Activated CD8-positive, alpha-beta T cell treated with anti-CD3 and anti-CD28 coated beads, Interleukin-2, amount 10 ng/mL, durations not matched to agents 7 days and 5 days (primary cell): ENCODE measurements at places on chromosomes 1 and 21. TPM values are rescaled to one million over a fixed set of nuclear protein-coding genes. Genes with fewer than 3 reads are reported as not detected.

LEPR gene
- total RNA-seq: 1.3 TPM

PATJ gene
- total RNA-seq: 8.8 TPM

SEMA4A gene
- 17.8 TPM for total RNA-seq

PM20D1 gene
- total RNA-seq: 0.55 TPM

WDR4 gene
- total RNA-seq: 40.9 TPM

ETV3L gene
- not detected for total RNA-seq

DNA sequence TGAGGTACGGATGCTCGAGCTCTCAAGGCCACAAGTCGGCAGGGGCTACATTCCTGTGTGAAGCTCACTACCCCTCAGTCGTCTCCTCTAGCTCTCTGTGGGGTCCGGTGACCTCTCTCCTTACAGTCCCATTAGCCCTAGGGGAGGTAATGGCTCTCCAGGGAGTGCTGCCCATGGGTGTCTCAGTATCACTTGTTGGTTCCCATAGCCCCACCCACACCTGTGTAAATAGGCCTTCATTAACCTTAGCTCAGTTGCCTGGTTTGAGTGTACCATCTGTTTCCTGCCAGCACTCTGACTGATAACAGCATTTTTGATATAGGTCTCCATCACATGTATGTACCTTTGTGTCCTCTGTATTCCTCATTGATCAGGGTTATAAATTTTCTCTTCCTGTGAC, 133.2 kb upstream of the KCNJ15 start:
- DNase-seq: no peak
- H3K4me3 ChIP-seq: no peak overlapping the region
- H3K4me1 ChIP-seq: no peaks in the 10 kb centered on the region
- no peaks in the 10 kb centered on the region for H3K36me3 ChIP-seq

GRCh38 chr1:151885479-151885878, 23.8 kb downstream of the THEM4 start:
- H3K27ac ChIP-seq: no peak overlapping the region
- peaks cover 3% of the 10 kb centered on the region for H3K4me1 ChIP-seq
- peaks cover 40% of the 10 kb centered on the region for H3K36me3 ChIP-seq
- no peak overlapping the region for H3K4me3 ChIP-seq
- no peaks in the 10 kb centered on the region for H3K27me3 ChIP-seq
- DNase-seq: no peak

GRCh38 chr1:54112027-54112426, 40.8 kb downstream of the CDCP2 start:
- no peaks in the 10 kb centered on the region for H3K4me1 ChIP-seq
- H3K4me3 ChIP-seq: no peak overlapping the region
- peaks cover 3% of the 10 kb centered on the region for H3K27me3 ChIP-seq
- H3K36me3 ChIP-seq: no peaks in the 10 kb centered on the region
- DNase-seq: no peak

- no peak overlapping the region for H3K27ac ChIP-seq
- DNase-seq: no peak
- H3K27me3 ChIP-seq: peaks cover 8% of the 10 kb centered on the region
- peaks cover 10% of the 10 kb centered on the region for H3K4me1 ChIP-seq
- H3K36me3 ChIP-seq: no peaks in the 10 kb centered on the region
- H3K4me3 ChIP-seq: no peak overlapping the region
Observed at GRCh38 chr1:168400139-168400538, 119.5 kb downstream of the TBX19 start.

DNA sequence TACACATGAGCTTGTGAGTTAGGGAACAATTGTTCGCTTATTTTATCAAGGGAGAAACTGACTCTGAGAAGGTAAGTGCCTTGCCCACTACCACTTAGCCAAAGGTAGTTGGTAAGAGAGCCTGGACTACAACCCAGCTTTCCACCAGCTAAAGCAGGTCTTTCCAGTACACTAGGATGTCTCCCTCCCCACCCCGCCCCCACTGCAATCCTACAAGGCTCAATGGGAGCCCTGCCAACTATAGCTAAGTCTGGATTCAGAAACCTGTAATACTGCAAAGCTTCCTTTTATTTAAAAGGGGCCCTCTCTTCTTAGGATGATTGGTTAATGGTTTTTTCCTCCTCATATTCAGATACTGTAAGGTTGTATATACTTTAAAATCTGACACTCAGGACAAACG, 102.0 kb upstream of the C8B start:
- no peak overlapping the region for H3K4me3 ChIP-seq
- no peaks in the 10 kb centered on the region for H3K36me3 ChIP-seq
- no peak overlapping the region for H3K27ac ChIP-seq
- H3K27me3 ChIP-seq: no peaks in the 10 kb centered on the region
- no peak for DNase-seq

DNA sequence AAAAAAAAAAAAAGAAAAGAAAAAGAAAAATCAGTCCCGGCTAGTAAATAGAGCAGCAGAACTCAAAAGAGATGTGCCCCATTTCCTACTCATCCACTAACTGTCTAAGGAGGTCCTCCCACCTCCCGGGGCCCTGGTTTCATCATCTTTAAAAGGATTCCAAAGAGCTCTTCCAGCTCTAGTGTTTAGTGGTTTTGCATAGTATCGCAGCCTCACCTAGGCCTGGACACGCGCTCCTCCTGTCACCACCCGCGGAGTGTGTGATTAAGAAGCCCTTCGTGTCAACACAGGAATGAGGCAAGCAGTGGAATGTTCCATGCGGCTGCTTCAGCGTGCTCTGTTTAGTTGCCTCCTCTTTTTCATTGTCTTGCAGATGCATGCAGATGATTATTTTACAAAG, 49.0 kb downstream of the LBR start:
- H3K27ac ChIP-seq: no peak overlapping the region
- H3K27me3 ChIP-seq: no peaks in the 10 kb centered on the region
- DNase-seq: no peak
- H3K4me3 ChIP-seq: no peak overlapping the region
- H3K36me3 ChIP-seq: no peaks in the 10 kb centered on the region
- H3K4me1 ChIP-seq: peaks cover 3% of the 10 kb centered on the region

- H3K4me3 ChIP-seq: no peak overlapping the region
- no peak overlapping the region for H3K27ac ChIP-seq
- H3K27me3 ChIP-seq: peaks cover 13% of the 10 kb centered on the region
- H3K36me3 ChIP-seq: no peaks in the 10 kb centered on the region
Observed at GRCh38 chr1:147218606-147219005, 6.5 kb downstream of the FMO5 start.

GRCh38 chr1:29120947-29121485, 2.7 kb downstream of the TMEM200B start:
- no peak overlapping the region for H3K4me3 ChIP-seq
- peaks cover 10% of the 10 kb centered on the region for H3K4me1 ChIP-seq
- peaks cover 15% of the 10 kb centered on the region for H3K36me3 ChIP-seq
- no peak overlapping the region for H3K27ac ChIP-seq

DNA sequence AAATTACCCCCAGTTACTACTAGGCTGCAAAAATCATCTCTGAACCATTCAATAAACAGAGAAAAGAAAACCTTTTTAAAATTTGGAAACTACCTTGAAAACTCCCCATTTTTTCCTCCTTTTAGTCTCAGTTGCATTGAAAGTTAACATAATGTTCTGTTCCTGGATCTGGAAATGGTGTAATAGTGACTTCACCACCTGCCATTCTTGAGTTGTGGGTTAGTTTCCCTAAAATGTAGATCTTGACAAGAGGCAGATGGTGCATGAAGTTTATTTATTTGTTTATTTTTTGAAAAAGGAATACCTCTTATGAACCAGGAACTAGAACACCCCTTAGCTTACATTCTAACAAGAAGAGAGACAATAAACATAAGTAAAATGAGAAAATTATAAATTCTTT, 72.8 kb downstream of the ATF6 start:
- no peak for DNase-seq
- H3K27ac ChIP-seq: no peak overlapping the region
- H3K27me3 ChIP-seq: no peaks in the 10 kb centered on the region

DNA sequence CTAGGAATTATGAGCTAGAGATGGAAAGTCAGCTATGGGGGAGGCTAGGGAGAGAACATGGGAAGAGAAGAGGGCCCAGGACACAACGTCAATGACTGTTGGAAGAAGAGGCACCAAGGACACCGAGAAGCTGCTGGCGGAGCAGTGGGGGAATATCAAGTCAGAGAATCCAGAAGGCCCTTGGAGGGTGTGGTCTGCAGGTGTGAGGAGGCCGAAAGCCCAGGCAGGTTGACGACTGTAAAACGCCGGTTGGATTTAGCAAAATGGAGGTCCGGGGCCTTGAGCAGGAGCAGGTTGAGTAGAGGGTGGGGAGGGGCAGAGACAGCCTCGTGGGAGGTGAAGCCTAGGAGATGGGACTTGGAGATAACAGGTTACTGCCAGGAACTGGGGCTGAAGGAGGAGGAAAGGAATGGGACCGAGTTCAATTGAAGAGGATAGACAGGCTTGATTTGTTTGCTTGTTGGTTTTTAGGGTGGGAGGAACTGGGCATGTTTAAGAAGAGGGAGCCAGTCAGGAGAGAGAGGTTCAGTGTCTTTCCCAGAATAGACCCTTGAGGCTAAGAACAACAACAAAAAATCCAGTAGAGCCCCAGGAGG, 35.1 kb downstream of the EDN2 start:
- no peaks in the 10 kb centered on the region for H3K36me3 ChIP-seq
- H3K4me3 ChIP-seq: no peak overlapping the region
- no peak for DNase-seq

GRCh38 chr1:11615090-11615489, 39.1 kb downstream of the FBXO2 start:
- H3K4me3 ChIP-seq: no peak overlapping the region
- H3K27me3 ChIP-seq: no peaks in the 10 kb centered on the region
- no peaks in the 10 kb centered on the region for H3K4me1 ChIP-seq
- H3K27ac ChIP-seq: no peak overlapping the region
- H3K36me3 ChIP-seq: no peaks in the 10 kb centered on the region

GRCh38 chr1:204337583-204337982, 22.1 kb downstream of the PLEKHA6 start:
- no peaks in the 10 kb centered on the region for H3K4me1 ChIP-seq
- H3K4me3 ChIP-seq: no peak overlapping the region
- no peaks in the 10 kb centered on the region for H3K36me3 ChIP-seq
- H3K27me3 ChIP-seq: peaks cover 5% of the 10 kb centered on the region
- H3K27ac ChIP-seq: no peak overlapping the region
- DNase-seq: no peak

GRCh38 chr21:31555741-31556191, 103.7 kb upstream of the SOD1 start:
- H3K36me3 ChIP-seq: peaks cover 26% of the 10 kb centered on the region
- H3K27me3 ChIP-seq: peaks cover 20% of the 10 kb centered on the region
- no peak overlapping the region for H3K27ac ChIP-seq

DNA sequence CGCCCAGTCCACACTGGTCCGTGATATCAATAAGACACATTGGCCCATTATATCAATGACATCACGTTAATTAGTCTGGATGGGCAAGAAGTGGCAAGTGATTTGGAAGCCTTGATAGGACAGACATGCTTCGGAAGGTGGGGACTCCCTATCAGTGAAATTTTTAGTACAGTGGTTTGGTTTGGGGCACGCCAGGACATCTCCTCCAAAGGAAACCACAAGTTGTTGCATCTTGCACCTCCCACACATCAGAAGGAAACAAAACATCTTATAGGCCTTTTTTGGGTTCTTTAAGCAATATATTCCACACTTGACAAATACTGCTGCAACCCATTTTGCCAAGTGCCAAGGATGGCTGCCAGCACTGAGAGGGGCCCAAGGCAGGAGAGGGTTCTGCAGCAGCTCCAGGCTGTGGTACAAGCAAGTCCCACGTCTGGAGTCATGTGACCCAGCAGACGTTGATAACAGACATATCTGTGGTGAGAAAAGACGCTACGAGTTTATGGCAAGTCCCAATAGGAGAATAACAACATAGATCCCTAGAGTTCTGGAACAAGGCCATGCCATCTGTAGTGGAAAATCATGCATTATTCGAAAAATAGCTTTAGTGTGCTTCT, 95.3 kb upstream of the DISP3 start:
- H3K36me3 ChIP-seq: peaks cover 6% of the 10 kb centered on the region
- peak overlapping the region; percentile 26 for H3K27ac ChIP-seq
- H3K4me1 ChIP-seq: peaks cover 25% of the 10 kb centered on the region
- peaks cover 16% of the 10 kb centered on the region for H3K27me3 ChIP-seq
- DNase-seq: peak; percentile 44

- DNase-seq: peak; percentile 90
- H3K27me3 ChIP-seq: no peaks in the 10 kb centered on the region
- H3K4me3 ChIP-seq: peak overlapping the region; percentile 54
- peak overlapping the region; percentile 91 for H3K27ac ChIP-seq
Observed at GRCh38 chr1:206583707-206584648, 28.3 kb downstream of the EIF2D start.

- H3K4me3 ChIP-seq: no peak overlapping the region
- no peaks in the 10 kb centered on the region for H3K4me1 ChIP-seq
- H3K36me3 ChIP-seq: no peaks in the 10 kb centered on the region
- no peak overlapping the region for H3K27ac ChIP-seq
- DNase-seq: no peak
- H3K27me3 ChIP-seq: peaks cover 3% of the 10 kb centered on the region
Observed at GRCh38 chr1:112011202-112011601, 21.7 kb upstream of the KCND3 start.

- peak overlapping the region; percentile 75 for H3K4me3 ChIP-seq
- H3K4me1 ChIP-seq: peaks cover 11% of the 10 kb centered on the region
- peaks cover 25% of the 10 kb centered on the region for H3K27me3 ChIP-seq
Observed at GRCh38 chr1:226870026-226870400, 403 bp upstream of the PSEN2 start.

DNA sequence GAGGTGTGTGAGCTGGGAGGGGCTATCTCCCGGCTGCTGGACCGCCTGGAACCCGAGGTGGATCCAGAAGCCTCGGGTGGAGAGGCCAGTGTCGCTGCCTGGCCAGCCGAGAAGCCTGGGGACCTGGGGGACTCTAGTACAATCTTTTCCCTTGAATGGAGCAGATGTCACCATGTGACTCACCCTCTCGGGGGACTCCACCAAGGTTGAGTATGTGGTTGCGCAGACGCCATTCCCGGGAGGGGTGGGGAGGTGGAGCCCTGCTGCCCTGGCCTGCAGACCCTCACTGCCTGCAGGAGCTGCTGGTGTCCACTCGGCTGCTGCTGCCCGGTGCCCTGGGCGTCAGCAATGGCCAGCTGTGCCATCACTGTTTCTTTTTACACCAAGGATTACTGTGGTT, 40.3 kb downstream of the TP73 start:
- H3K36me3 ChIP-seq: no peaks in the 10 kb centered on the region
- H3K27me3 ChIP-seq: no peaks in the 10 kb centered on the region
- H3K4me3 ChIP-seq: no peak overlapping the region
- DNase-seq: no peak
- no peak overlapping the region for H3K27ac ChIP-seq
- H3K4me1 ChIP-seq: no peaks in the 10 kb centered on the region

GRCh38 chr1:33878392-33878791, 14.5 kb downstream of the HMGB4 start:
- DNase-seq: no peak
- peaks cover 10% of the 10 kb centered on the region for H3K27me3 ChIP-seq
- no peaks in the 10 kb centered on the region for H3K36me3 ChIP-seq
- no peak overlapping the region for H3K4me3 ChIP-seq

- peaks cover 8% of the 10 kb centered on the region for H3K4me1 ChIP-seq
Observed at GRCh38 chr1:1832820-1833219, 54.5 kb upstream of the NADK start.
